Nephron progenitor cell (in vitro differentiated cells): ENCODE measurements at places on chromosomes 2 and 18.
A peak's percentile ranks its signal among the peaks of the same experiment; 100 is the strongest.

GRCh38 chr2:105438104-105438929 lies 39.5 kb upstream of the FHL2 start:
- DNase-seq, result peak; percentile 17

- DNase-seq, result peak; percentile 7
These were observed 52.8 kb downstream of the CLASP1 start for GRCh38 chr2:121596221-121597080.

- no peak for DNase-seq
These were observed 23.4 kb downstream of the FBLN7 start for GRCh38 chr2:112161431-112162145.

GRCh38 chr2:105328281-105329196 lies 996 bp downstream of the TGFBRAP1 start:
- DNase-seq, result no peak

- no peak for DNase-seq
These were observed 273.2 kb downstream of the BCL2 start for GRCh38 chr18:63046375-63046774.

DNA sequence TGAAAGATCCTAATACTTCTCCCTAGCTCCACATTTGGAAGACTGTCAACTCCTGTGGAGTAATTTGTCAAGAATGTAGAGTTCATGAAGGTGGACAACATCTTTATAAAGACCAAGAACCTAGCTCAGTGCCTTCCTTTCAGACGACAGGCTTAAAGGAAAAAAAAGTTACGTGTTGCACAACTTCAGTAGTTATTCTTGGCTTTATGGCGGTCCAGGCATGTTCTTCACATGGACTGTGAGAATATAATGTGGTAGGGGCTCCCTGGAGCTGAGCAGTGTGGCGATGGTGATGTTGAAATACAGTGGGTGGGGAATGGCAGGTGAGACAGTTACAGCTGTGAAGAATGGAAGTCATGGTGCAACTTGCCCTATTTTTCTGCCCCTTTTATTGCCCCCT lies 3.9 kb downstream of the TAF1B start:
- no peak for DNase-seq

- DNase-seq, result no peak
These were observed 223.7 kb upstream of the RBBP8 start for GRCh38 chr18:22709288-22710060.

DNA sequence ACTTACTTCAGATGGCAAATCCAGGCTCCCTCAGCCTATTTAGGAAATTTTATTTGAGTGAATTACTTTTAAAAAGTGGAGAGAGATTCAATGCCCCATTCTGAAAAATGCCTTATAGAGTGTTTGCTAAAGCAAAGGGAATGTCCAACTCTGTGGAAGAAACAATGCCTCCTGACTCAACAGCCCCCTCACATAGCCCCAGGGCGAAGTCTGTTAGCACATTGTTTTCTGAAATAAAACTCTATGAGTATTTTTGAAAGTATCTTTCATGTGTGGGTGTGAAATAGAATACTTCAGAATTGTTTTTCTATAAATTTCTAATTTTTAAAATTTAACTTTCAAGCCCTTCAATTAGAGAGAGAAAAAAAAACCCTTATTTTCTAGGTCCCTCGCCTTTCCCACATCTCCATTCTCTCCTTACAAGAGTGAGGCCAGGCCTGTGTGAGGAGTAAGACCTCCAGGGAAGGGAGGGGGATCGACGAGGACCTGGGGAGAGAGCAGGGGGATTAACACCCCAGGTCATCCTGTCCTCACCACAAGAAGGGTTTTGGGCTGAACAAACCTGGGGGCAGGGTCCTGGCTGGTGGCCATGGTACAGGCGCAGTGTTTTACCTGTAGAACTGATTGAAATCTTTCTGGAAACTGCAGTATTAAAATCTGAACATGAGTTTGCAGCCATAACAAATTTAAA lies 141.4 kb downstream of the SNTG2 start:
- DNase-seq, result no peak

GRCh38 chr18:35345460-35345921 lies 1.3 kb upstream of the ZNF24 start:
- DNase-seq, result peak; percentile 28

GRCh38 chr2:233643128-233643527 lies 6.9 kb downstream of the UGT1A10 start:
- no peak for DNase-seq

GRCh38 chr2:118371515-118371914 lies 283.2 kb downstream of the INSIG2 start:
- DNase-seq, result peak; percentile 64

- DNase-seq, result no peak
These were observed 689.0 kb upstream of the FSHR start for GRCh38 chr2:49843314-49843713.

GRCh38 chr2:174856447-174856846 lies 92.2 kb upstream of the CHRNA1 start:
- no peak for DNase-seq

DNA sequence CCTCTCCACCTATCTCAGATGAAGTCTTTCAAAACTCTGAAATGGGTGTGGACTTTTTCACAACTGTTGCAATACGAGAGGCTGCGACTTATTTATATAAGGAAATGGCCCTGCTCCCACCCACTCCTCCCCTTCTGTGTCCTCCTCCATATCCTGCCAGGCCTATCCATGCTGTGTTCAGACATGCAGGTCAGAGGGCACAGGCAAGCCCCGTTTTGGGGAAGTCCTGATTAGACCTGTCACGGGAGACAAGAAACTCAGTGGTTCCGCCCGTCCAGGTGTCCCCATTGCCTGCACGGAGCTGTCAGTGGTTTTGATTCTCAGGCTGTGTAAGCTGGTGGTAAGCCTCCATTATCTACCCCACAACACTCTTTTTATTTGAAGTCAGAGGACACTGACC lies 99.6 kb upstream of the MGAT5 start:
- DNase-seq, result no peak

DNA sequence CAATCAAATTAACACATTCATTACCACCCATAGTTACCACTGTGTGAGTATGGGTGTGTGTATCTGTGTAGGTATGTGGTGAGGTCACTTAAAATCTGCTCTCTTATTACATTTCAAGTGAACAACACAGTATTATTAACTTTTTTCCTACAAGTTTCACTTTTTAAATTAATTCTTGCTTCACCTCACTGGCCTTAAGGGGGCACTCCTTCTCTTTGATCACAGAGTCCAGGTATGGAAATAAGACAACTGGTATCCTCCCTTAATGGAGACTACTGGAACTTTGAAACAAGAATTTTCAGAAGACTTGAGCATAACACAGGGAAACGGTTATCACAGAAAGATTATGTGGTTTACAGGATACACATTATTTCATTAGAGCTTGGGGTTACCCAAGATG lies 255.8 kb downstream of the ASXL3 start:
- no peak for DNase-seq

DNA sequence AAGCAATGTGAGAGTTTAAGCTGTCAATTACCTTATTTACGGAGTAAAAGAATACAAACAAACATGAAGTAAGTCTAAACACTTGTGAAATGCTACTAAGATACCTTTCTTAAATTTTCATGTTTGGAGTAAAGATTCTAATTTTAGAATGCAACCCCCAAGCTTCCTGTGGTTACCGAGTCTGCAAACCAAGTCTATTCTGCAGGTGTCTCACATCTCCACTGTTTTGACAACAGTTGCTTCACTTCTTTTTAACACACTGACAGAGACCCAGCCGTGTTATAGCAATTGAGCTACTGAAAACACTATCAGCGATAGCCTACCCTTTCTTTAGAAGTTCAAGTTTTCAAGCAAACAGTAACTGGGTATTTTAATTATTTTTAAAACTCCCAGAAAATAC lies 608.3 kb downstream of the ERBB4 start:
- DNase-seq, result no peak

- no peak for DNase-seq
These were observed 297.6 kb upstream of the SKOR2 start for GRCh38 chr18:47549021-47549540.

DNA sequence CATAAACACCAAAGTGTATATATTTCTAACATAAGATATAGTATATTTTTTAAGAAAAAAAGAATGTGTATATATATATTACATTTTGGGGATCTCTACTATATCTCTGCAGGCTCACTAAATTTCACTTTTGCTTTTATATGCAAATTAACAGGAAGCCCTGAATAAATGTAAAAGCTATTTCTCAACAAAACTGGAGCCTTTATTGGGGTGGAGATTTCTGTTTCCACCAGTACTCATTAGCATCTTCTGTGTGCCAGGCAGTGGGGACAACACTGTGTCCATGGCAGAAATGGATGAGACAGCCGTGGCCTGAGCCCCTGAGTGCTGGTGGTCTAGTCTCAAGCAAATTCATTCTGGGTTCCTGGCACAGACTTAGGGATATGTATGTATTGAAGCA lies 41.3 kb downstream of the C18orf63 start:
- DNase-seq, result no peak

- DNase-seq, result peak; percentile 79
These were observed at the start of gene PAX3 for GRCh38 chr2:222298311-222299150. TSS of gene PAX3 (minus strand) at chr2:222298998. CDS start at chr2:222298615, 383 bp downstream.

DNA sequence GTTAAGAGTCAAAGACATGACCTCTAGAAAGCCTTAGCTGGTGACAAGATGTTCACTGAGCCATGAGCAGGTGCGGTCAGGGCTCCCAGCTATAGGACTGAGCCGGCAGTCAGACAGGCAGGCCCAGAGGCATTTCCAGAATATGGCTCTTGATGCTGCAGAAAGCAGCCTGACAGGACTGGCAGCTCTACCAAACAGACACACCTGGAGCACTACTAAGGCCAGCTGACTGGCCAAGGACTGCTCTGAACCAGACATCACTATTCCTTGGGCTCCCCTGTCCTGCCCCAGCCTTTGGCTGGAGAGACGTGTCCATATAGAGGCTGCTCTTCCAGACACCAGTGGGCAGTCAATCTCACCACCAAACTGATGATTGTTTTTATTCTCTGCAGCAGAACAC lies 98.8 kb downstream of the RIF1 start:
- DNase-seq, result no peak

DNA sequence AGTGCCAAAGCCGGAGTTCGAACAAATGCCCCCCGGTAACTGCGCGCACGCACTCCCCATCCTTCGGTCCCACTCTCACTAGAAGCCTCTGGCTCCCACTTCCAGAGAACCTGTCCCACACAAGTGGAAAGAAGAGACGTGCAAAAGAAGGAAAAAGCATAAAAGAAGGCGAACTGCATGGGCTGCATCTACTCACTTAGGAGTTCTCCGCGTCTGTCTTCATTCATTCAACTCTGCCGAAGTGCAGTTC lies 312 bp downstream of the NR4A2 start:
- no peak for DNase-seq

DNA sequence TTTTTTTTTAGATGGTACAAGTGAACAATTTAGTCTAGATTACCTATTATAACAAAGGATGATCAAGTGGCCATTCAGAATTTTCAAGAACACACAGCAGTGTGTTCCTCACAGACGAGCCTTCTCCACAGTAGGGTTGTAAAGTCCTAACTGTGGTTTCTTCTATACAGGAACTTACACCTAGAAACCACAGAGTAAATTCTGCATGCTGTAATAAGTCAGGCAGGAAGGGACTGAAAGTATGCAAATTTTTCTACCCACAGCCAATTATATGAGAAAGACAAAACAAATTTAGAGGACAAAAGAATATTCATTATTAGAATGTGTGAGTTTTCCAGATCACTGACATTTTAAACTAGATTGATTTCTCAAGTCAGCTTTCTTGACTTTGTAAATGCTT lies 99.5 kb downstream of the RBMS1 start:
- DNase-seq, result no peak

DNA sequence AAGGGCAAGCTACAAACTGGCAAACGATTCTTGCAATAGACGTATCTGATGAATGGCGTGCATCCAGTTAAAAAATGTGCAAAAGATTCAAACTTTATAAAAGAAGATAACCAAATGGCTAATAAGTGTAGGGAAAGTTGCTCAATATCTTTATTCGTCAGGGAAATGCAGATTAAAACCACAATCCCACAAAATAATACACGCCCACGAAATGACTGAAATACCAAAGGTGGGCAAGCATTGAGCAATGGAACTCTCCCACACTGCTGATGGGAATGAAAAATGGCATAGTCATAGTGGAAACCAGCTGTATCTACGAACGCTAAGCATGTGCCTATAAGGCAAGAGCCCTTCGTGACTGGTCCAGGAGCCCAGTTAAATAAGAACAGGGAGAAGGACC lies 168.6 kb upstream of the SIX2 start:
- no peak for DNase-seq

- DNase-seq, result no peak
These were observed 242.5 kb downstream of the AFF3 start for GRCh38 chr2:99899882-99900281.

- DNase-seq, result no peak
These were observed 21.2 kb upstream of the RPL37A start for GRCh38 chr2:216477283-216478035.

DNA sequence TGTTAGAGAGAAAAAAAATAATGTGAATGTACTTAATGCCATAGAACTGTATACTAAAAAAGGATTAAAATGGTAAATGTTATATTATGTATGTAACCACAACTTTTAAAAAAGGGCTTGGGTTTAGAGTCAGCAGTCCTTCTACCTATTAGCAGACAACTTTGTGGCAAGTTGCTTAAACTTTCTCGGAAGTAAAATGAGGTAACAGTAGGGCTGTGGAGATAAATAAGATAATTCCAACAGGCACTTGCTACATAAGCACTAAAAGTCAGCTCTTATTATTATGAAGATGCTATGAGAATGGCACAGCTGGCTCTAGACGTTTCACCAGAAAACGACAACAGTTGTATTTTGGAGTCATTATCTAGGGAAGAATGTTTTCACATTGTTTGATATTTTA lies 31.3 kb downstream of the AAK1 start:
- no peak for DNase-seq

- DNase-seq, result no peak
These were observed 65.5 kb upstream of the ATG16L1 start for GRCh38 chr2:233185963-233186362.

GRCh38 chr2:70226781-70227180 lies 21.6 kb downstream of the TIA1 start:
- DNase-seq, result no peak

DNA sequence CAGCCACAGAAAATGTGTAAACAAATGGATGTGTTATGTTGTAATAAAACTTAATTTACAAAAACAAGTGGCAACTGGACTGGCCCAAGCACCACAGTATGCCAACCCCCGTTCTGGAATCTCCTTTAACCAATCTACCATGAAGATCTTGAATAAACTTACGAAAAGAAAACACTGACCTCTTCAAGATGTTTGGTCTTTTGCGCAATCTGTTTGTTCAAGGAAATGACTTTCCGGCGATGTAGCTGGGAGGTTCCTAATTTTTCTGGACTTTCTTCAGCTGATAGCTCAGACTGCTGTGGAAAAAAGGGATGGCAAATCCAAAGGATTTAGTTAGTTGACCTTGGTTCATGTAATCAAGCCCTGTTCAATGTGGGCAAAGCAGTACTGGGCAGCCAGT lies 55.7 kb downstream of the CCDC93 start:
- DNase-seq, result no peak

DNA sequence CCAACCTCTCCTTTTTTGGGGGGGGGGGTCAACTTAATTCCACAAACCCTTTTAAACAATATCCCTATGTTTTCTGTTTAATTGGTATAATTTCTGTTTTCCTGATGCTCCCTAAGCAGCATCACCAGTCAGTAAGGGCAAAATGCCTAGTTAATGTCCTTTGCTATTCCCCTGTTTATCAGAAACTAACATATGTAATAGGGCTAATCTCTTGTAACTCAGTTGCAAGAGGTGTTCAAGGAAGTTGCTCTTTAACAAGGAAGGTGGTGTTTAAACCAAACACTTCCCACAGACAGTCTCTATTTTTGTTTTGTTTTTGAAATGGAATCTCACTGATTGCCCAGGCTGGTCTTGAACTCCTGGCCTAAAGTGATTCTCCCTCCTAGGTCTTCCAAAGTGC lies 6.5 kb upstream of the COQ10B start:
- DNase-seq, result no peak

- DNase-seq, result no peak
These were observed 83.6 kb upstream of the LCLAT1 start for GRCh38 chr2:30363406-30363805.
